Endothelial cell of umbilical vein (primary cell): ENCODE measurements at places on chromosomes 16 and 17. TPM values are rescaled to one million over a fixed set of nuclear protein-coding genes. Genes with fewer than 3 reads are reported as not detected.

GRCh38 chr17:53390575-53390974 lies 432.2 kb upstream of the KIF2B start:
- DNase-seq: no peak

DNA sequence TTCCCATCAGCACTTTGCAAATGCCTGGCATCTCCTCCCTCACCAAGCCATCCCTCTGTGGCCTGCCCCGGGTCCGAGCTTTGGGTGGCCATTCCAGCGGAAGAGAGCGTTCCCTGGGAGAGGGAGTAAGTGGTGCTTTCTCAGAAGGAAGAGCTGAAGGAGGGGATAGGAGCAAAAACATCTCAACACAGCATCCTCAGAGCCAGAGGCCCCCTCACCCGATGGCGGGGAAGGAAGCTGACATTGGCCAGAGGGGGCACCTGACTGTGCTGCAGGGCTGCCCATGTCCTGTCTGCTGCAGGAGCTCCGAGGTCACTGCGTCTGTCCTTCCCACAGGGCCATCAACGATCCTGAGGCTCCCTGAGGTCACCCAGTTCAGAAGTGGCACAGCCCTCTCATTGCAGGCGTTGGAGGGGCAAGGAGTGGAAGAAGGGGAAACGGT lies 427 bp upstream of the TLCD3B start:
- DNase-seq: no peak

DNA sequence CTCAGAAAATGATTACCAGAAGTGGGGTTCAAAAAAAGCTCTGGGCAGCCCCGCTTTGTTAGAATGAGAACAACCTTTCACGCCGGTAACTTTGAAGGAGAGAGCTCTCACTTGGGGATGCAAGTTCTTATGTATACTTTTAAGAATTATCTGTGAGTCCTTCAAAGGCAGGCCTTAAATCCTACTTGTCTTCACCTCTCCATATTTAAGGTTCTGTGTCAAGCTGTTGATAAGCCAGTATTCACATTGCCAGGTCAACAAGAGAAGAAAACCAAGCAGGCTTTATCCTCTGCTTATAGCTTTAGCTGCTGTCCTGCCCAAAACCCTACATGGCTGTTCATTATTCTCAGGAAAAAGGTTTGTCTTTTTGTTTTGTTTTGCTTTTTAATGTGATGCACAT lies 42.9 kb downstream of the CDRT4 start:
- DNase-seq: no peak

DNA sequence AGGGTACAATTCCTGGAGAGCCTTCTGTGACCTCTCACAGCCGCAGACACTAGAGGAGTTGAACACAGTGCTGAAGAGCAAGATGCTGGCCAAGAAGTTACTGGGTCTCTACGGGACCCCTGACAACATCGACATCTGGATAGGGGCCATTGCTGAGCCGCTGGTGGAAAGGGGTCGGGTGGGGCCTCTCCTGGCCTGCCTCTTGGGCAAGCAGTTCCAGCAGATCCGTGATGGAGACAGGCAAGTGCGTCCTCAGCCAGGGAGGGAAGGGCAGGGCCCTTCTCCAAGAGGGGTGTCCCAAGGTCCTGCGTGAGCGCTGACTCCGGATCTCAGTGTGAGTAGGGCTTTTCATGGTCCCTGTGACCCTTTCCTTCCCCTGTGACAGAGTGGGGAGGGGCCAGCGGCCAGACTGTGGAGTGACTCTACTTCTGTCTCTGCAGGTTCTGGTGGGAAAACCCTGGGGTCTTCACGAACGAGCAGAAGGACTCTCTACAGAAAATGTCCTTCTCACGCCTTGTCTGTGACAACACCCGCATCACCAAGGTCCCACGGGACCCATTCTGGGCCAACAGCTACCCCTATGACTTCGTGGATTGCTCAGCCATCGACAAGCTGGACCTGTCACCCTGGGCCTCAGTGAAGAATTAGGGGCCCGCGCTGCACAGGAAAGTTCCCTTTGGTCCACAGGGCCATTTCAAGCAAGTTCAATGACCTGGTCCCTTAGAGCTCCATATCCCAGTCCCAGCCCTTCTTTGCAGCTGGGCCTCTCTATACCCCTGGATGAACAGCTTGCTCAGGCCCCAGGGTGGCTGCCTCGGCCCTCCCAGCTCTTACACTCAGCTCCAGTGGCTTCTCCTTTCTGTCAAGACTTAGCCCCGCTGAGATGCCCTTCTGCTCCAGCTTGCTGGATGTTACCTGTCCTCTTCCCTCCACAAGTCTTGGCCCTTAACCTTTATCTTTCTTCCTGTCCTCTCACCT lies 13.1 kb downstream of the MPO start:
- no peak for DNase-seq

GRCh38 chr16:50902457-50902856 lies 160.6 kb downstream of the CYLD start:
- no peak for DNase-seq

DNA sequence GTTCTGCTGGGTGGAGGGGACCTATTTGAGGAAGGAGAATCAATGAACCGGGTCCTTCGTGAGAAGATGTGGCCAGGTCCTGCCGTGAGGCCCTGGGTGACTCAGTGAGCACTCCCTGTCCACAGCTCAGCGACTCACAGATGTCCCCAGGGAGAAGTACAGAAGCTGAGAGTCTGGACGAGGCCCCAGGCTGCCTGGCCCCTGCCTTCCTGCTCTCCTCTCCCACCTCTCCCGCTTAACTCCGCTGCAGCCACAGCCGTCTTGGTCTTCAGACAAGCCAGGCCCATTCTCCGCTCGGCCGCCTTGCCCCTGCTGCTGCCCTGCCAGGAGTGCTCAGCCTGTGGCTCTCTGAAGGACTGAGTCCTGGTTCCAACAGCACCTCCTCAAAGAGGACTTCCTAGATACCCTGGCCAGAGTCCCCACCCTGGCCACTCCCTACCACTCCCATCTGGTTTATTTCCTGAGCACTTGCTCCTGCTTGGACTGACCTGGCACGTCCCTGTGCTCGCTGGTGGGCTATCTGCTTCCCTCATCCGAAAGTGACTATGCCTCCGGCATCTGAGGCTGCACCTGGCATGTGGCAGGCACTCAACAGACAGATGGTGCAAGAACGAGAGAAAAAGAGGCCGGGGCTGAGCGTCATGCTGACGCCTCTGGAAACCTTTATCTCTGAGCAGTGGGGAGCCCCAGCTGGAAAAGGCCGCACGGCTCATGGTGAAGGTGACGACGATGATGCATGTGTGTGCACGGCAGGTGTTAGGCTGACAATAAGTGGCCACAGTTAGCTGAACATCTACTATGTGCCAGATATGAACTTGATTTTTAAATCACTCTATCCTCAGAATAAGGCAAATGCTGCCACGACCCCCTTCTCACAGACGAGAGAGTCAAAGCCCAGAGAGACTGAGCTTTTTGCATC lies 9.2 kb upstream of the TNFRSF13B start:
- DNase-seq: no peak

DNA sequence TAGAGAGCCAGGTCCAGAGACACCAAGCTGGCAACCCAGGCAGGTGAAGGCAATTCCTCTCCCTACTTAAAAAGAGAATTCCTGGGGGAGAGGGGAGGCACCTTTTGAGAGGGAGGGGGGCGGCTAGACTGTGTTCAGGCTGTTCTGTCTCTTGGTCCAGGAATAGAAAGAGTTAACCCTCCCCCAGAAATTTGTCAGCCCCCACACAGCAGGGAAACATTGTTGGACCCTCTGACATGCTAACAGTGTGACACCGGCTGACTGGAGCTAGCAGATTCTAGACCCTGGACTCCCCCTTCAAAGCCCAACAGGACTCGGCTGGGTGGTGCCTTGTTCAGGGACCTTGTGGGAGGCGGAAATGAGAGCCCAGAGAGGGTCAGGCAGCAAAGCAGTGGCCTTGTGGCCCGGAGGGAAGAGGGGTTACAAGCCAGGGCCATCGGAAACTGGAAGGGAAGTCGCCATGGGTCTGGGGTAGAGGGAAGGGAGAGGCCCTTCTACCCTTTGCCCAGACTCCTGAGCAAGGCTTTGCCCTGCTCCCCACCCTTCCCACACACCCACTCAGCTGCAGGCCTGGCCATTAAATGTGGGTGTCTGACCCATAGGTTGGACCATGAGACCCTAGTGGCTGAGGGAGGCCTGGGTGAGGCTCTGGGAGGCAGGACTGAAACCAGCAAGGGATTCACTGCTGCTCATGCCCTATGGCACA lies 44.6 kb downstream of the RAI1 start:
- DNase-seq: peak; percentile 54

GRCh38 chr17:45020354-45021138 lies 30.9 kb downstream of the DCAKD start:
- peak; percentile 64 for DNase-seq

- no peak for DNase-seq
These were observed 644.1 kb downstream of the WWOX start for GRCh38 chr16:78743556-78743955.

DNA sequence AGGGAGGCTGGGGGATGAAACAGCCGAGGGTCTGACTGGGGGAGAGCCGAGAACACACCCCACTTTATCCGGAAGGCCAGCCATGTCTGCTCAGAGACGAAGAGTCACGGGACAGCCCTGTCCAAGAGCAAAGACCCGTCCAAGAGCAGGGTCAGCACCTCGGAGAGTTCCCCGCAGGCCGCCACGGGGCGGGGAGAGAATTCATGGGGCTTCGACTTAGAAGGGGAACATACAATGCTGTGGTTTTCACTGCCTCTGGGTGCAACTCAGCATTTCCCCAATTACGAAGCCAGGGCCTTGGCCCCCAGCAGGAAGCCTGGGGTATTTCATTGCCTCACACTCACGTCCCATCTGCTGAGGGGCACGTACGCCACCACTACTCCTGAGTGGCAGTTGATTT lies 59.3 kb downstream of the JPH3 start:
- peak; percentile 43 for DNase-seq

GRCh38 chr16:23521037-23521743 lies 10.9 kb upstream of the GGA2 start:
- no peak for DNase-seq

- no peak for DNase-seq
These were observed 26.7 kb downstream of the CDK12 start for GRCh38 chr17:39487946-39488345.

DNA sequence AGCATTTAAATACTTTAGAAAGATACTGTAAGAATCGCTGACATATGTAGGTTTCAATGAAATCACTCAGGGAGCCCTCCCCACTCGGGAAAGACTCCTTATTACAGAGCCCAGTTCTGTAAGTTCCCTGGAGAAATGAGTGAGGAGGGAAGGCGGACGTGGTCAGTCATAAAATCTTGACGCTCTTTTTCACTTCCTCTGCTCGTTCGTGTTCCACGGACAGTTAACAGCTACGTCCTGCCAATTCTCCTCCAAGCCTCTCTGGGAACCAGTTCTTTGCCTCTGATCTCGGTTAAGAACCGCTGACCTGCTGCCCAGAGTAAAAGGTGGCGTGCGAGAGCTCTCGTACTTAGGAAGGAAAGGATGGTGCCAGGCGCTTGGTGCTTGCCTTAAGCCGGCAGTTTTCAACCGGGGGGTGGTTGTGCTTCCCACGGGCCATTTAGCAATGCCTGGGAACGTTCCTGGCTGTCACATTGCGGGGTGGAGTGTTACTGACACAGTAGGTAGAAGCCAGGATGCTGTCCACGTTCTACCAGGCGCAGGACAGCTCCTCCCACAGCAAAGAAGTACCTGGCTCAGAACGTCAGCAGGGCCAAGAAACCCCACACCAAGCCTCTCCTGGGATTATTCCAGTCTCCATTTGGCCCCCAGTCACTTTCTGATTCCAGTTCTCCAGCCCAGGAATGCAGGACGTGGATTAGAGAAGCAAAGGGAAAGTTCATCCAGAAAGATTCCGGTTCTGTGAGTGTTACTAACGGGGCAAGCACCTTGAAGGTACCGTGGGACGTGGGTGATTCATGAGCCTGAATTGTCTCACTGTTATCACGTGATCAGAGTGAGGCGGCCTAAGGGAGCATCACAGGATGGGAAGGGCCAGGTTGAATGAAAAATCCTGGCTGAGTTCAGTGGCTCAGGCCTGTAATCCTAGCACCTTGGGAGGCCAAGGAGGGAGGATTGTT lies 87.7 kb downstream of the MRM3 start:
- no peak for DNase-seq

The MYADML2 gene
- polyA plus RNA-seq: not detected in 2 replicates

The CSH1 gene
- polyA plus RNA-seq: not detected in 2 replicates

The ZPBP2 gene
- polyA plus RNA-seq: not detected in 2 replicates

The KRT9 gene
- not detected in 2 replicates for polyA plus RNA-seq
